Retina (tissue), 1 donor: ENCODE measurements at places on chromosomes 3 and 15.

DNA sequence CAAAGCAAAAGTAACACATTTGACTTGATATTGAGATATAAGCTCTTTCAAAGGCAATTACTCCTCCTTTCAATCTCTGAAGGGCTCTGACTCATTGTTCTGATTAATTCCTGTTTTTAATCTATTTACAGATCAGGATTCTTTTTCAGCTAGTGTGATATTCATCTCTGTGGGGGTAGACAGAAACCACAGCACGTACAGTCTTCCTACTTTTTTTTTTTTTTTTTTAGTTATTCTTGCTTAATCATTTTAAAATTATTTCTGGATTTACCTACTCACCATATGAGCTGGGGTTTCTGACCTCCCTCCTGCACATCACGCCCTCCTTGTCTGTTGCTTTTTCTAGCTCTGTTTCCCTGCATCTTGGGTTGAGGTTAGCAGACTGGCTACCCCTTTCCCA lies 1.4 kb downstream of the CNTN3 start:
- no peak for DNase-seq

GRCh38 chr3:124837730-124838186 lies 49.4 kb downstream of the ITGB5 start:
- DNase-seq = peak; percentile 72

- no peak for DNase-seq
Measured at GRCh38 chr3:183378951-183379350, 49.5 kb downstream of the MCF2L2 start.

- DNase-seq = no peak
Measured at GRCh38 chr3:40528426-40528825, 3.7 kb downstream of the ZNF621 start.

DNA sequence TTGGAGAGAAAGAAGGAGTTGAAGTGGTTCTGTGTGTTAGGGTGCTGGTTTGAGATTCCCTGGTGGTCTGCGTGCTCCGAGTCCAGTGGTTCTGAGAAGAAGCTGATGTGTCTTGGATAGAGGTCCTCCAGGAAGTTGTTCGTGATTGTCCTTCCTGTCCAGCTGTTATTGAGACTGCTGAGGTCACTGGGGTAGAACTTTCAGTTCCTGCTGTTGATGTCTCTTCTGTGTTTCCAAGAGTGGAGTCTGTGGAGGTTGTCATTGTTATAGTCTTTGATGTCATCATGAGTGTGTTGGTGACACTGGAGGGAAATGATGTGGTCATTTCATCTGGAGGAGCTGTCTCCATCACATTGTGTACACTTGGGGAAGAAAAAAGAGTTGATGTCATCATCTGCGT lies 20.8 kb downstream of the MUC4 start:
- DNase-seq = no peak

GRCh38 chr15:46930426-46930825 lies 786.9 kb upstream of the SEMA6D start:
- no peak for DNase-seq

GRCh38 chr3:105835606-105836005 lies 33.2 kb downstream of the CBLB start:
- DNase-seq = no peak

DNA sequence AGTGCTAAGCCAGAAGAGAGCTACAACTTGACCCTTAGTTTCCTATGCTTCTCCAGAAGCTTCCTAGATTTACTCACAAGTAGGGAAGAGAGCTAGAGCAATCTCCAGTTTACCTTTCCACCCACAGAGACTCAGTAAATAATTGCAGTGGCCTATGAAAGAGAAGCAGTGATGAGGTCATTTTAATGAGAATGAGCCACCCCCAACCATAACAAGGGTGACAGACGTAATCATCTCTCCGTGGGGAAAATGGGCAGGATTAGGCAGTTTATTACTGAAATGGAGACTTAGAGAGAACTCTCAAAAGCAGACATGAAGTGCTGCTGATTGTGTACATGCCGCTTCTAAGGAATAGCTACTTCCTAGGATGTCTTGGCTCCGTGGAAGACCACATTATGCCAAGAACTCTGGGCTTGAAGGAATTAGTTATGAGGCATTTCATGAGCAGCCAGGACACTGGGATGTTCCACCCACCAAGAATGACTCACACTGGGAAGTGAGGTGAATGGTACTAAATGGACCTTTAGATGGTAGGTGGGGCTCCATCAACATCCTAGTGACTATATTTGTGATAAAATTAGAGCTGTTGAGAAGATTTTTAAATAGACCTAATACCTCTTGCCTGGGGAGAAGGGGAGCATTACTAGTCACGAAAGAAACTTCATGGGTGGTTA lies 160.9 kb downstream of the EDEM1 start:
- DNase-seq = no peak

DNA sequence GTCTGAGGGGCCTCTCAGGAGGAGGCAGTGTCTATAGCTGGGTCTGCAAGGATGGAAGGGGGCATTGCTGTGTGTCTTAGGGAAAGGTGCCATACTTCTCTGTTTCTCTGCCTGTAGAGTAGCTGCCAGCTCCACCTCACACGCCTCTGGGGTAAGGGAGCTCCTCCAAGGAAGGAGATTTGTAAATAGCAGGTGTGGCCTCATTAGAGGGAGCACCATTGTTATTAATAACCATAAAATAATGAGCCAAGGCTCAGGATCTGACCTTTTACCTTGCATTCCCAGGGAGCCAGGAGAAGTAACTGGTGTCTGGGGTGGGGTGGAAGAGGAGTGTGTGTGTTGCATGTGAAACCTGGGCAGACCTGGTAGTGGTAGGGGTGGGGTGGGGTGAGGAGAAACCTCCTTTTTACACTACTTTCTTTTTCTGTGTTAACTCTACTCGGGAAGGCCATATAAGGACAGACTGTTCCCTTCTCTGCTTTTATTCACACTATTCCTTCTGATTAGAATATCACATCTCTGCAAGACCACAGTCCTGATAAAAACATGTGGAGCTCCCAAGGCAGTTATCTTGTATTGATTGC lies 2.2 kb upstream of the C15orf39 start:
- no peak for DNase-seq

DNA sequence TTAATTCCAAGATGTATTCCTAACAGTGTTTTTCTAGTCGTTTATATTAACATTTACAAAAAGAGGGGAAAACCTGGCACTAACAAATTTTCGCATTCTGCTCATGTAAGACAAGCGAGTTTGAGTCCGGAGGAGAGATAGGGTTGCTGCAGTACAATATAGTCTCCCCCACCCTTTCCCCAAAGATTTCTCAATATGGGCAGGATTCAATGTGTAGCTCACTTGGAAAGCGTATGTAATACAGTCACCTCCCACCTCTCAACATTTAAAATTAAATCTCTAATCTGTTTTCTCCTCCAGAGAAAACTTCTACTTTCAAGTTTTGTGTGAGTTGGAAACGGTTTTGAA lies 57.9 kb downstream of the CMSS1 start:
- DNase-seq = no peak

GRCh38 chr3:61940236-61940635 lies 378.9 kb downstream of the PTPRG start:
- no peak for DNase-seq

GRCh38 chr3:155131104-155131503 lies 51.0 kb downstream of the MME start:
- no peak for DNase-seq

- DNase-seq = no peak
Measured at GRCh38 chr15:70141376-70142071, 43.8 kb upstream of the TLE3 start.

- no peak for DNase-seq
Measured at GRCh38 chr3:115706311-115706829, 83.1 kb downstream of the GAP43 start.

GRCh38 chr3:114827495-114827894 lies 319.6 kb downstream of the ZBTB20 start:
- DNase-seq = peak; percentile 38

GRCh38 chr15:73812806-73813465 lies 59.8 kb upstream of the INSYN1 start:
- DNase-seq = no peak

- peak; percentile 54 for DNase-seq
Measured at GRCh38 chr3:66428733-66429132, 72.1 kb downstream of the LRIG1 start.

DNA sequence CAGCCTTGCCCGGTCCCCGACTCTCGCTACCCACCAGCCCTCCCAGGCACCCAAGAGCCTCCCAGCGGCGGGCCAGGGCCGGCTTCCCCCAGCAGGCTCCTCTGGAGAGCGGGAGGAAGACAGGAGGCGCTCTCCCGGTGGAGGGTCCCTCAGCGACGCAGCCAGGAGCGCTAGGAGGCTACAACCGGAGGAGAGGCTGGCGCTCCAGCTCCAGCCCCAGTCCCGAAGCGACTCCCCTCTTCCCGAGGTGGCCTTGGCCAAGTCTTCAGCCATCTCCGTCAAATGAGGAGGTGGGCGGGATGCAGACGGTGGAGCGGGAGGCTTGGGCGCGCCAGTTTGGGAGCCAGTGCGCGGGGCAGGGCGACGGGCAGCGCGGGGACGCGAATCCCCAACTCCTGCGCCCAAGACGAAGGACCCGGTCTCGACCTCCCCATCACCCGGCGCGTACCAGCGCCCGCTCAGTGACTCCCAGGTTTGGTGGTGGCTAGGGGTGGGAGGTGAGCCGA lies 722 bp downstream of the CHRNA3 start:
- DNase-seq = peak; percentile 84

- peak; percentile 18 for DNase-seq
Measured at GRCh38 chr3:179324270-179324754, 1.5 kb downstream of the ZNF639 start.

GRCh38 chr15:70767667-70768066 lies 4.3 kb upstream of the UACA start:
- DNase-seq = no peak

DNA sequence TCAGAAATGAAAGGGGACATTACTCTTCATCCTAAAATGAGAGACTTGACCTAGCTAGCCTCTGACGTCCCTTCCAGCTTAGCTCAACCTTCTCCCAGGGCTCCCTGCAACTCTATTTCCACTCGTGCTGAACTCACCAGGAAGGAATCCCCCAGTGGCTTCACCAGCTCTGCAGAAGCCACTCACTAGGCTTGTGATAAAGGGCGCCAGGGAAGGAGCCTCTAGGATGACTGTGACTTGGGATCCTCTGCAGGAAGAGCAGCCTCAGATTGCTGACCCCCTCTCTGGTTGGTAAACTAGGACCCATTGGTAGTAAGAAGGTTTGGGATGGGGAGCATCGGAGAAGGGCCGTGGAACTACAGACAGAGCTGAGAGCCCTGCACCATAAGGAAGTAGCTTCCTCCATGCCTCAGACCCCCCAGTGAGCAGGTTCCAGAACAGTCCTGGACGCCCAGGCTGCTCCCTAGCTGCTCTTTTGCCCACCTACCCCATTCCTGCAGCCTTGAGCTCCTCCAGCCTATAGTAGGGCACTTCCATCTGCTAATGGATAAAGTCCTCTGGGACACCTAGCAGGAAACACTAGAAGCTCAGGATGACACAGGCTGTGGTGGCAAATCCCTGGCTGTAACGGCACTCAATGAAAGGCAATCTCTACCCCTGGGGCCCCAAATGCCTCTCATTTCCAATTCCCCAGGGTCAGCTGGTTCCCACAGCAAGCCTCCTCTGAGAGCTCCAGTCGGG lies 26.0 kb downstream of the PLA2G4F start:
- no peak for DNase-seq

- DNase-seq = no peak
Measured at GRCh38 chr15:92324101-92324963, 69.3 kb upstream of the ST8SIA2 start.

DNA sequence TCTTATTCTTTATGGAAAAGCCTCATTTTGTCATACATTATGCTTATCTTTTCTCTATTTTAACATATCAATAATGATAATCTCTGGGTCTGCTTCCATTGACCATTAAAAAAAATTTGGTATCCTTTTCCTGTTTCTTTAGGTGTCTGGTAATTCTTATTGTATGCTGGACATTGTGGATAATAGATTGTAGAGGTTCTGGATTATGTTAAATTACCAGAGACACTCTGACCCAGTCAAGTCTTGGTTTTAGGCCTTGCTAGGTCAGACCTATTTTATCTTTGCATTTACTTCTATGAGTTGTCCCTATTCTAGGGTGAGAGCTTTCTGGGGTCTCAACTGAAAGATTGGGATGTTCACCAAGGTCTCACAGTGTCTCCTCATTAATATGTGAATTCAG lies 9.3 kb downstream of the MOBP start:
- no peak for DNase-seq

GRCh38 chr3:57972531-57973111 lies 35.6 kb upstream of the FLNB start:
- no peak for DNase-seq

- no peak for DNase-seq
Measured at GRCh38 chr15:52255008-52255407, 40.6 kb downstream of the MYO5C start.

GRCh38 chr15:62940755-62941361 lies 101.7 kb upstream of the TPM1 start:
- DNase-seq = peak; percentile 74

- no peak for DNase-seq
Measured at GRCh38 chr3:160763073-160763472, 7.0 kb downstream of the PPM1L start.

DNA sequence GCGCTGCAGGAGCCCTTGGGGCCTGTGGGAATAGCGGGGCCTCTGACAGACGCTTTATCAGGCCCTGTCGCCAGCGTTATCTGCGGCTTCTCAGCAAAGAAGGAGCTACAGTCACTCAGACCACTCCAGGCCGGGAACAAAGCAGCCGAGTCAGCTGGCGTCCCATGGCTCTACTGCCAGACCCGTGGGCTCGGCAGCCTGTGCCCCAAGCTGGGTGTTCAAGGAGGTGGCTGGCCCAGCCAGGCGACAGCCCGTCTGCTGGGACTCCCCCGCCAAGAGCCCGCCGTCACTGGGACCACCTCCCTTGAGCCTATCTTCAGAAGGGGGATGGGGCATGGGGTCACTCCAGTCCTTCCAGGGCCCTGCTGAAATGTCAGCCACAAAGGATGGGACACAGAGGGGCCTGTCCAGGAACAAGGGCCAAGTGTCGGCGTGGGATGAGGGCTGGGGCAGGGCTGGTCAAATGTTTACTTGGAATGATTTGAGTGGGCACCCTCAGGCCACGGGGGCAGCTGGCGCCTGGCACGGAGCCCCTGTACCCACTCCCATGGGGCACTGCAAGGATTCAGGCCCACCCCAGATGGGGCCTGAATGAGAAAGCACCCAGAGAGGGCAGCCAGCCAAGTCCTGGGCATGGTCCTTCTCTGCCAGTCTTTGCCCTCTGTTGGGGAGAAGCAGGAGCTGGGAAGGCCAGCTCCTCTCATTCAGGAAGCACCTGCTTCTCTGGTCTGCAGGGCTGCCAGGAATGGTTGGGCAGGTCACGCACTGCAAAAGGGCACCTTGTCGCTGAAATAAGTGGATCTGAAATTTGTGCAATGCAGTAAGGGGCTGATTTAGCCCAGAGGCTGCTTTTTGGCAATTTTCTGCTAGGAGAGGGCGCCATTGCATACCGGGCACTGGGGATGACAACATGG lies 148.3 kb downstream of the SMAD6 start:
- peak; percentile 51 for DNase-seq

DNA sequence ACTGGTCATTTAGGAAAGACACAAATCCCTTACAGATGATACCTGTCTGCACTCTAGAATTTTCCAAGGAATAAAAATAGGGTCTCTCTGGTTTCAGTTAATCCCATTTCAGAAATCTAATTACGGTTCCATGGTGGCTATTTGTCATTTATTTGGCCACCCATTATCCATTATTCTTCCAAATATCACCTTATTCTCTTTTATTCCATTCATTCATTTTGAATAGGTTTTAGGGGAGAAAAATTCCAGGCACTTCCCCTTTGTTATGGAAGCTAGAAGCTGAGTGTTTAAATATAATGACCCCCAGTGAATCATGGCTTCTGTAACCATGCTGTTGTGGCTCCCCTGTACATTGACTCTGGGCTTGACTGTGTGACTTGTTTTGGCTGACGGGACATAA lies 420.8 kb upstream of the DPH6 start:
- no peak for DNase-seq

GRCh38 chr15:93028111-93028631 lies 60.8 kb downstream of the RGMA start:
- no peak for DNase-seq
